ENCODE measurements at places on chromosomes 11 and 22.
A peak's percentile ranks its signal among the peaks of the same experiment; 100 is the strongest.

DNA sequence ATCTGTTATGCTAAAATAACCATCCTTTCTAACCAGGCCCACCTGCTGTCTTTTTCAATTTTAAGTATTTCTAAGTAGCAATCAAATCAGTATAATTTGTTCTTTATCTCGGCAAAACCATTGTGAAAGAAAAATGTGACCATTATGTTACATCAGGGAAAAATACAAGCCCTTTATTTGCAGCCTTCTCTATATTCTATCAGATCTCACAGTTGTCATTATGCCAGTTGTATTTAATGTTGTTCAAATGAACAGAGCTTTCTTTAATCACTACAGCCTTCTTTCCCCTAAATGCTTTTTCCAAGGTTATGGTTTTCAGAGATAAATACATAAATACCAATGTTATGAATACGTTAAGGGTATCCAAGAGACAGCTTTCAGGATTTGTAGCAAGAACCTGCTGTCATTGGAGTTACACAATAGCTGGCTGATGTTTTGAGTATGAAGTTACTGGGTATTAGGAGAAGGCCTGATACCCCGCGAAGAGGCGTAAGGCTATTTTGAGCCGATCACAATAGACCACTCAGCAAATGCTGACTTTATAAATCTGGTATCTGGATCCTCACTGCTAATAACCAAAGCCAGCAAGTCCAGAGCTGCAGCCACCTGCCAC, 406.3 kb downstream of the CADM1 start:
- DNase-seq: no peak

DNA sequence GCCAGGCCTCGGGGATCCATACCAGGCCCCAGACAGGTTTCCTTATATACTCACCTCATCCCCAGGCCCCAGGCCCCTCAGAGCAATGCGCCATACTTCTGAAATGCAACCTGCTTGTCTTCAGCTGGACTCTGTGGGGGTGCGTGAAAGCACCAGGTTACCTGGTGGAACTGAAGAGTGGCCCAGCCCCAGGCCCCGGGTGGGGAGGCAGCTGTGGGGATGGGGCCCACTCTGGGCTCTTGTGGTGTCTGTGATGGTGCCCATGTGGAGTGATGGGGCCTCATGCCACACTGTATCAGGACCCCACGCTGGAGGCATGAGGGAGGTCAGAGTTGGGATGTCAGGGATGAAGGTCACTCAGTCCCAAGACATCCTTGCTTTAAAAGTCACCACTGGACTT, 999.0 kb downstream of the BRD1 start:
- DNase-seq: no peak

- no peak for DNase-seq
Observed at GRCh38 chr11:19281041-19281440, 40.3 kb upstream of the E2F8 start.

- DNase-seq: no peak
Observed at GRCh38 chr11:128261011-128261421, 326.3 kb downstream of the ETS1 start.

DNA sequence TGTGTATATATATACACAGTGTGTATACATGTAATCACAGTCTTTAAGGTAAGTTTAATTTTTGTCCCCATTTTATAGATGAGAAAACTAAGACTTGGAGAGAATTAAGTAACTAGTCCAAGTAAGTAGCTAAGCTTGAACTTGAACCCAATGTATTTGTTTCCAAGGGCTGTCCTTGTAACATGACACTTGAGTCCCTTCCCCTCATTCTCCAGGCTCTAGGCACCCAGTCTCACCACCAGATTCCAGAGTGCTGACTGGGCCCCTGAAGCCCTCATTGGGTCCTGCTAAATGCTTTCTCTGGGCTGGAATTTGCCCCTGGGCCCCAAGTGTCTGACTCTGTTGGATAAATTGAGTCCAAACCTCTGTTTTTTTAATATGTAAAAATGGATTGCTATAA, 45.5 kb downstream of the ADM start:
- DNase-seq: peak; percentile 75

DNA sequence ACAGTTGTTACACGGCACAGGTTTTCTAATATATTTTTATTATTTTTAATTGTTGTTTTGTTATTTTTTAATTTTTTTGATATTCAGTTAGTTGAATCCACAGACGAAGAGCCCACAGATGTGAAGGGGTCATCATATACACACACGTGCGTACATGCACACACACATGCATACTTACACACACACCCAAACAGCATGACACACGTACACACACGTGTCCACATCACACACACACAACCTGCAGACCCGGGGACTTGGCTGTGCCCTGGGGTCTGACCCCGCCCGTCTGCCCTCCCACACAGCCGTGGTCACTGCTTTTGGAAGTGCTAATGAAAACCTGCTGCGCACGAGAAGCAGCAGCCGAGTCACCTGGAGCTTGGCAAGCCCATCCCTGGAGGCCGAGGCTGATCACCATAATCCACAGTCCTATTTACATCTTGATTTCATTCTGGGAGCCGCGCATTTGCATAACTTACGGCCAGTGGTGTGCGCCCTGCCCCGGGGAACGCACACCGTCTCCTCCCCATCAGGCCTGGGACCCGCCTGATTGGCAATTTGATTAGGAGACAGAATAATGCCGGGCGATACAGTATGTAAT, 110.3 kb downstream of the BRD1 start:
- DNase-seq: no peak

DNA sequence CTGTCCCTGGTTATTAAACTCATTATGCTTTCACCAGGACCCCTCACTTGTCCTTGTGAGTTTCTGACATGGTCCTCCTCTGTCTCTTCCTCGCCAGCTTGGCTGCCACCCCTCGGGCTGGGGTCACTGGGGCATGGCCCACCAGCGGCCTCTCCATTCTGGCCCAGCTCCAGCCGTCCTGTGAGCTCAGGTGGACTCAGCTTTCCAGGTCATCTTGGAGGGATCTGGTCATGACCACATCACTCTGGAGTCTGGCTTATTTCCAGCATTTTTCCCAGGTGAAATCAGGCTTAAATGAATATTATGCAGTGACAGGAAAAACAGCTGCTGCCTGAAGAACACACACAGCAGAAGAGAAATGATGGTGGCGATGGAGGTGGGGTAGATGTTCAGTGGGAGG, 224.5 kb downstream of the ADAMTS15 start:
- no peak for DNase-seq

- peak; percentile 38 for DNase-seq
Observed at GRCh38 chr22:50139843-50140415, 30.6 kb upstream of the PANX2 start.

DNA sequence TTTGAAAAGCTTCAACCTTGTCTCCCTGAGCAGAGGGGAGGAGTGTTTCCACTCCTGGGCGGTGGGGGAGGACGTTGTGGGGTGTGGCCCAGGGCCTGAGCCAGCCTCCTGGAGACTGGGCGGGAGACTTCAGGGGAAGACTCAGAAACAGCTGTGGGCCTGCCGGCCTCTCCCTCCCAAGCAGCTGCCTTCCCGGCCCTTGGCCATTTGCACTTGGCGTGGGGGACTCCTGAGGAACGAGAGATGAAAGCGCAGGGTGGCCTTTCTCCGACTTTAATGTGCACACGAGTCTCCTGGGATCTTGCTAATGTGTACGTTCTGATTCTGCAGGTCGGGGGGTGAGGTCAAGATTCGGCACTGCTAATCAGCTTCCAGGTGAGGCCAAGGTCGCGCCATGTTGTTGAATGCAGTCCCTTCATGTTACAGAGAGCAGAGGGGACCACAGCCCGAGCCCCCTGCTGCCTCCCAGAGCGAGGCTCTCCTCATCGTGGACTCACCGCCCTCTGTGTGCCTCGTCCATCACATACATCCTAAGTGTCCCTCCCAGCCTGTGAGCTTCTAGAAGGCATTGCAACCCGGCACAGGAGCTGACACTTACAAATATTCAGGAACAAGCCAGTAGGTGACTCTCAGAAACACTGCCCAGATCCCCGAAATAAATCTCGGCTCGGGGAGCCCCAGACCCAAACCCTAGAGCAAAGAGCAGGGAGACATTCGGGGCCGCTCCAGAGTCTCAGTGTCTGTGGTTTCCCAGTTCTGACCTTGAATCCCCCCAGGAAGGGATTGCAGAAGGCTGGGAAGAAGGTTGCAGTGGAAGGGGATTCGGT, 7.7 kb downstream of the LIF start:
- DNase-seq: no peak

GRCh38 chr11:57424792-57425564, 1.9 kb downstream of the SLC43A3 start:
- peak; percentile 83 for DNase-seq

GRCh38 chr11:2452321-2453012, 7.7 kb downstream of the KCNQ1 start:
- DNase-seq: no peak

DNA sequence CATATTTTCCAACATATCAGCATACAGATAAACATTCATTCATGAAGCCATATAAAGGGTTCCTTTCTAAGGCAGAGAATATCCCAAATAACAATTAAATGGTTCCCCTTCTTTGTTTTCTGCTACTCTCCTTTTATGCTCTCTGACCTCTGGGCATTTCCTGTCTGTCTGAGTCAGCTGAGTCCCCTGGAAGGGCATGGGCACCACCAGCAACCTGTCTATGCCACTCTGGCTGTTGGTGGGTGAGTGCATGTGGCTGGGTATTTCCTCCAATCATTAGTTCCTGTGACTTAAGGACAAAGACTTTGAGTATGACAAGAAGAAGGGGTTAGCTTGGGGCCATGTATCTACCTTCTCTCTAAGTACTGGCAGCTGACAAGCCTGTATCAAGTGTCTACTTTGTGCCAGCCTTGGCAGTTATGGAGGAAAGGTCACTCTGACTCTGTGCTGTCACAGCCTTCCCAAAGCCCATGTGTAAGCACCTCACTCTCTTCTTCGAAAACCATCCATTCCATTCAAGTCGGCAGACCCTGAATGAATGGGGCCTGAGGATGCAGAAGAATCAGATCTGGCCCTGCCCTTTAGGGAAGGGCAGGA, 86.3 kb upstream of the PHOX2A start:
- no peak for DNase-seq

- DNase-seq: no peak
Observed at GRCh38 chr11:89613911-89614310, 96.2 kb upstream of the TRIM77 start.

DNA sequence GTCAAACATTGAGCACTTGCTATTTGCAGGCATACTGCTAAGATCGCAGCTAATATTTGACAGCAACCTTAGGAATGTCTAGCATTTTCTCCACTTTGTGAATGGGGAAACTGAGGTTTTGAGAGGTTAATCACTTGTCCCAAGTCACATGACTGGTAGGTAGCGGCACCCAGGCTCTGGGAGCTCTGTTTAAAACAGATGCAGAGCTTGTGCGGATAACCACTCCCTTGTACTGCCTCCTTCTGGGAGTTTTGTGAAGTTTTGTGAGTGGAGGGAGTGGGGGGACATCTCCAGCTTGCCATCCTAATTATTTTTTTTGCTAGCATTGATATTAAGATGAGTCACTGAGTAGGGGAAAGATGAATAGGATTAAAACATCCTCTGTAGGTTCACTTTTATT, 134.7 kb downstream of the GRIK4 start:
- no peak for DNase-seq

GRCh38 chr11:104191124-104191523, 27.2 kb upstream of the PDGFD start:
- no peak for DNase-seq
